ENCODE measurements at places on chromosomes 3 and 15.

- no peak for DNase-seq
Observed at GRCh38 chr15:33693166-33693800, 275.0 kb upstream of the CHRM5 start.

DNA sequence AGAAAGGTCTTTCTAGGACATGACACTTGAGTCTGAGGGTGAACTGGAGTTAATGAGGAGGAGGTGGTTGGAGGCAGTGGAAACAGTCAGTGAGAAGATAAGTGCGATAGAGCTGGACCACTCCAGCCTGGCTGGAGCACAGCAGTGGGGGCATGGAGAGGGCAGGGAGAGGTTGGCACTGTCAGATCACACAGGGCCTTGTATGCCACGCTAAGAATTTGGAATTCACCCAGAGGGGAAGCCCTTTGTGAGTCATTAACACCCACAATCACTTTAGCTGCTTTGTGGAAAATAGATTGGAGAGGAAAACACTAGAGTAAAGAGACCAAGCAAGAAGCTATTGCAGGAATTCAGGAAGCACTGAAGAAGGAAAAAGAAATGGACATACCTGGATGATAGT is 83.3 kb downstream of the ZNF621 start:
- DNase-seq, result no peak

GRCh38 chr15:20356444-20356910 is 185.1 kb downstream of the GOLGA6L6 start:
- DNase-seq, result peak; percentile 87

DNA sequence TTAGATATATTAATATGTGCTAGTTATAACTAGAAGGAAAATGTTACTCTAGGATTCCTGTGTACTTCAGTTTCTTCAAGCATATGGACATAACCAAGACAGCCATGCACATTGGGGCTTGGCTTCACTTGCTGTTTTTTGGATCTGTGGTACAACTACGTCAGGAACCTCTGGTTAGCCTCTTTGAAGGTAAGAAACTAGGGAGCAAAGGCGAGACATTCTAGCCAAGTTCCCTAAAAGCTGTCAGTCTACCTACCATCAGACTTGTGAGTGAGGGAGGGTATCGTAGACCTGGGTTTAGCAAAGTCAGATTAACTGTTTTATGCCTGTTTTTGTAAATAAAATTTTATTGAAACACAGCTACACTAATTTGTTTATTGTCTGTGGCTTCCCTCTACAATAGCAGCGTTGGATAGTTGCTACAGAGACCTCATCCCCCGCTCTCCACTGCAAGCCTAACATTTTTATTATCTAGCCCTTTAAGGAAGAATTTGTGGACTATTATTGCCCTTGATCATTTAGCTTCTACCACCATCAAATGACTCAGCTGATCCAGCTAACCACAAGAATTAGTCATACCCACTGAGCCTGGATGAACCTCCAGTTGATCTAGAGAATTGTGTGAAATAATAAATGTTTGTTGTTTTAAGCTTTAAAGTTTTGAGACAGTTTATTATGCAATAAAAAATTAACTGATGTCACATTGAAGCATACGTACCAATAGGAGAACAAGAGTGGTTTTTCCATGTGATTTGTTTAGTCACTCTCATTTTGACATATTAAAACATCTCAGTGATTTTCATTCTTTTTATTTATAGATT is 58.1 kb downstream of the RSRC1 start:
- no peak for DNase-seq

- peak; percentile 77 for DNase-seq
Observed at GRCh38 chr15:78859971-78860719, 12.5 kb upstream of the MORF4L1 start.

Measured in stimulated activated CD4-positive, alpha-beta T cell treated with anti-CD3 and anti-CD28 coated beads, Interleukin-4, amount 100 ng/mL, for 48 hours (primary cell).